Aorta (tissue), 5 donors: ENCODE measurements at places on chromosomes 12 and 14. TPM values are rescaled to one million over a fixed set of nuclear protein-coding genes. Genes with fewer than 3 reads are reported as not detected.

Gene A2M
- total RNA-seq, result 2,139 TPM

Gene TBK1
- 32.8 TPM for total RNA-seq

Gene DBX2
- total RNA-seq, result 0.19 TPM

Gene PROX2
- not detected for total RNA-seq

Gene ACTN1
- 1,590 TPM for total RNA-seq

Gene TMEM132D
- not detected for total RNA-seq

DNA sequence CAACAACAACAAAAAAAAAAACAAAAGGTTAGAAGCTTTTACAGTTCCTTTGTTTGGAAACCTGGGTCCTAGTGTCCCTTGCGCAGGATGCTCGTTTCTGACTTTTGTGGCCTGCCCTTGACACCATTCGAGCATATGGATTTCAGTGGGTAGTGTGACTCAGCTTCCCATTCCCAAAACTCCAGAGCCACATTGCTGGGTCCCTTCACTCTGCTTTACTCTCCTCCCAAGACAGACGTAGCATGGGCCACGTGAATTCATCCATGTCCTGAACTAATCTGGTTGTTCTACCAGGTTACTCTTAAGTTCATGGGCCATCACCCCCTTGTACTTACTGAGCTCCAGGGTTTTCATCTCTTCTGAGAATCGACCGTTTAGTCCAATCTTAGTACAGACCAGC, 68.0 kb upstream of the MAX start:
- no peak for DNase-seq

DNA sequence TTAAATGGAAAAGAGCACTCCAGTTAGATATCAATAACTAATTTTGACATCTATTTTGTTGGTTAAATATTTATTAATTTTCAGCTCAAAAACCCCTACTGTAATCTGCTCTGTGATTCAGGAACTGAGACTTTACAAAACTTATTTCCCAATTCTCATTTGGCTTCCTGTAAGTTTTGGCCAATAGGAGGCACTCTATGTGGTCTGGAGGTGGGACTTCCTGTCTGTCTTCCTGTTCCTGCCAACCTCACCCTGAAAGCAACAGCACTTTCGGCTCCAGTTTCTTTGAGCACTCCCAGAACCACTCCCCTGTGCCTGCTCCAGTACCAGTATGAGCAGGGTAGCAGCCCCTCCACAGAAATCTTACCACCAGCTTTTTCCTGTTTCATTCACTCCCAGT, 1027.0 kb downstream of the VRK1 start:
- no peak for DNase-seq

GRCh38 chr12:52630008-52630500, 11.7 kb upstream of the KRT73 start:
- DNase-seq, result no peak

DNA sequence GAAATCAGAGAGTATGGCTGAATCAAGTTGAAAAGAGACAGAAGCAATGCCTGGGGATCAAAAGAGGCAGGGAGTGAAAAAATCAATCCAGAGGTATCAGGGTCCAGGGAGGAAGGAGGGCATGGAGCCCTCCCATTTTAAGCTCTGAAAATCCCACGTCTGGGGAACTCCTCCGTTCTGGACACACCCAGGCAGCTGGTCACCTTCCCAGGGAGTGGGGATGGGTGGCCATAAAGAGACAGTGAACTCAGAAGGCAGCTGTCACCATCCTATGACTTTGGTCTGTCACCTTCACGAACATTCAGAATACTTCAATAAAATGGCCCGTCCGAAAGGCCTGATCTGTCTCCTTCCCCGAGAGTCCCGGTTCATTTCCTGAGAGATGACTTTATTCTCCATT, 71.6 kb downstream of the MAP1LC3B2 start:
- DNase-seq, result no peak

DNA sequence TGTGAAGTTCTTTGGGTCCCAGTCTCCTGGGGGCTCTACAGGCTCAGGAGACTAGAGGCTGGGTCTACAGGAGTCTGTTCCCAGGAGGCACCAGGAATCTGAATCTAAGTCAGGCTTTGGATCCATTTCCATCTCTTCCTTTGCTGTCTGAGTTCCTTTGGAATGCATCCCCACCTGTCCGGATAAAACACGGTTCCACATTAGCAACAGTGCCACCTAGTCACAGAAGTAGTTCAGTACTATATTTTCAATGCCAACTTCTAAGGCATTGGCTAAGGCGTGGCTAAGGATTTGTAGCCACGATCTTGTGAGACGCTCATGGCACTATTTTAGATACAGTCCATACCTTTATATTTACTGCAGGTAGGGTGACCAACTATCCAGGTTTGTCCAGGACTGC, 15.1 kb downstream of the ZC2HC1C start:
- DNase-seq, result no peak

DNA sequence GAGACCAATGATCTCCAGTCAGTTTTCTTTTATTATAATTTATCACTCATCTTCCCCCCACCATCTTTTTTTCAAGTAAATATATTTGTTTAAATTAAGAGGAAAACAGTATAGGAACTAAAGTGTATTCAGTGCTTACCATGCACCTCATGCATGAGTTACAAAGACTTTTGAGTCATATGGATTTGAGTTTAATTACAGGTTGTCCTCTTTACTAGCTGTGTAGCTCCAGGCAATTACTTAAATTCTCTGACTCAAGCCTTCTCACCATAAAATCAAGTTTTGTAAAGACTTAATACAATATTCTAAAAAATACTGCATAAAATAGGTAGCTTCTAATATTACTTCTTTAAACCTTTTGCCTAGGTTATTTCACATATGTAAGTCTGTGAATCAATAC, 251.3 kb downstream of the SLC16A7 start:
- no peak for DNase-seq

- DNase-seq, result no peak
Observed at GRCh38 chr14:35818346-35819115, 7.6 kb upstream of the BRMS1L start.

GRCh38 chr12:53118751-53119300, 15.5 kb downstream of the SOAT2 start:
- DNase-seq, result no peak

- no peak for DNase-seq
Observed at GRCh38 chr14:37985826-37986470, 221.8 kb upstream of the SSTR1 start.

DNA sequence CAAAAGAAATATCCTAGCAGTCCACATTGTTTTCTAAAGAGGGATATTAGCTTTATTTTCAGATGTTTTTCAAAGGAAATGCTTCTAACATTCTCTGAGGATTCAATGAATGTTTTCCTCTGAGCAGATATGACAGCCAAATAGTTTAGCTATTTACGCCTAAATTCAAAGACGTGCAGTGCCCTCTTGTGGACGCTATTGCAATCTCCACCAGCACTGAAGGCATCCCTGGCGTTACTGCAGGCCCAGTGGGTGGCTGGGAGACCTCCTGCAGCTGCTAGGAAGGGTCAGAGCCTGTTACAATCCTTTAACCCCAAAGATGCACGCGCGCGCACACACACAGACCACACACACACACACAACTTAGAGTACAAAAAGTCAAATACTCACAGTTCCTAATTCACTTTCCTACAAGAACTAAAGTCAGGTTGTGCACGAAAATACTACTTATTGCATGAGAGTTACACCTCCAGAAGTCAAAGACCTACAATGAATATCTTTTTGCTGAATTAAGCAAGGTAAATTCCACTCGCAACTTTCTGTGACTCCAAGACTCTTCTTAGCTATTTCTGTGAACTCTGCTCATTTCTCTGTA, 589.3 kb upstream of the TMEM132C start:
- DNase-seq, result peak; percentile 81

DNA sequence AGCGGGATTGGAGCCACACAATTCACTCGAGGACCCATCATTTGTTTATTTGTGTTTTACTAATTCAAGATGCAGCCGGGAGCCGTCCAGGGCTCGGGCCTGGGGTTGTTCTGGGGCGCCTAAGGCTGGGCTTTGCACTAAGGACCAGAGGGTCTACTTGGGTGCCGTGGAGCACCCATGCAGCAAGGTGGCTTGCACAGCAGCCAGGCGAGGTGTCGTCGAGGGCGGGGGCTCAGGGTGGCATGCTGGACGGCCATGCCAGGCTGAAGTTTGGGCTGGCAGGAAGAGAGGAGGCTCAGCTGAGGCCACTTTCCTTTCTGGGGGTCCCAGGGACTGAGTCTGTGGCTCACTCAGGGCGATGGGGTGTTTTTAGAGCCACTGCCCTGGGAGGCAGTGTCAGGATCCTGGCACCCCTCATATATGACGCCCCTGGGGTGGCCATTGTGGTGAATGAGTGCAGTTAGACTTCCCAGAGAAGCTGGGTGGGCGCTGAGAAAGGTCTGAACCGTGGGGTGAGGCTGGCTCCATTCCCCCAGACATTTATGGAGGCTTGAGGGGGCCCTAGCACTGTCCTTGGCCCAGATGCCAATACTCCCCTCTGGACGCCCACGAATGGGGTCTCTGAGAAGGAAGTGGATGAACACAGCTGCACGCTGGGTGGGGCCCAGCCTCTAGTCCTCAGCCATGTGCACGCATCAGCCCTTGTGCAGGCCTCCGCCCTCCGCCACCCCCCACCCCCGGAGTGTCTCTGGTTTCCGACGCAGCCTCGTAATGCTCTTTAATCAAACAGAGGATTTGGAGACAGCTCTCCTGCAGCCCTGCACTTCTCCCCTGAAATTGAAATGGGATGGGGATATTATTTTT, 11.3 kb downstream of the MEG3 start:
- DNase-seq, result peak; percentile 68

DNA sequence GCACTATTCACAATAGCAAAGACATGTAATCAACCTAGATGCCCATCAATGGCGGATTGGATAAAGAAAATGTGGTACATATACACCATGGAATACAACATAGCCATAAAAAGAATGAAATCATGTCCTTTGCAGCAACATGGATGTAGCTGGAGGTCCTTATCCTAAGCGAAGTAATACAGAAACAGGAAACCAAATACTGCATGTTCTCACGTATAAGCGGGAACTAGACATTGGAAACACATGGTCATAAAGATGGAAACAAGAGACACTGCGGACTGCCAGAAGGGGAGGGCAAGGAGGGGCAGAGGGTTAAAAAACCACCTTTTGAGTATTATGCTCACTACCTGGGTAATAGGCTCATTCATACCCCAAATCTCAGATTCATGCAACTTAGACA, 234.1 kb upstream of the PLXNC1 start:
- DNase-seq, result no peak

DNA sequence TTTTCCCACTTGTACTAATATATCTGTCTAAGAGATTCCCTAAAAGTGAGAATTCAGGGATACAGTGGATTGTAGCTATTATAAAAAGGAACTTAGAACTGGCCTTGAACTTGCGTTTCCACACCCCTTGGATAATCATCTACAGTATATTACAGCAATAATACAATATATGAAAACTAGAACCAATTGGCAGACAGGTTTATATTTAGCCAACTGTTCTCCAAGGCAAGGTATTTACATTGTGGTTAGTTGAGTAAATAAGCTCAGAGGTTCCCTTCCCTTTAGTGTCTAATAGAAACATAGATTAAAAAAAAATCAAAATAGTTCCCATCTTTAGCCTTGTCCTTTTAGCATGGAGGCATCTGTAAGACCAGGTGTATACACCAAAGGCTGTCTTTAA, 42.1 kb downstream of the LIMA1 start:
- no peak for DNase-seq

DNA sequence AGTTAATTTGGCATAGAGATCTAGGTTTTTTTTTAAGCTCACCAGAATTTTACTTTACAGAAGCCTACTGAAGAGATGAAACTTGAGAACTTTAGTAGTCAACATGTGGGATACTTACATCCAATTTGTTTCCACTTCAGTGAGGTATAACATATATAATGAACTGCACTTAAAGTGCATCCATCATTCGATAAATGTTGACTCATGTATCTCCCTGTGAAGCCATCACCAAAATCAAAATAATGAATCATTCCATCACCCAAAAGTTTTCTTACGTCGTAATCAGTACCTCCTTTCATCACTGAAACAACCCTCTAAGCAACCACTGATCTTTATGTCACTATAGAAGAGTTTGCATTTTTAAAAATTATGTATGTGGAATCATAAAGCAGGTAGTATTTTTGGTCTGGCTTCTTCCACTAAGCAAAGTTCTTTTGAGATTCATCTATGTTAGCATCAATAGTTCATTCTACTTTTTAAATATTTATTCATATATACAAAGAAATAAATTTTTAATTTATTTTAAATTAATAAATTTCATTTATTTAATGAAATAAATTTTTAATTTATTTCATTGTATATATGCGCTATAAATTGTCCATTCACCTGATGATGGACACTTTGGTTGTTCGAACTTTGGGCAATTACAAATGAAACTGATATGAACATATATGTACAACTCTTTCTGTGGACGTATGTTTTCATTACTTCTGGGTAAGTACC, 2.0 kb upstream of the CPNE8 start:
- no peak for DNase-seq
